T47D (cell line): ENCODE measurements at places on chromosomes 5 and 9.

GRCh38 chr5:7667216-7667767 is 183.6 kb downstream of the CFAP90 start:
- no peak for DNase-seq

GRCh38 chr5:15887093-15887492 is 292.5 kb downstream of the MARCHF11 start:
- no peak for DNase-seq

GRCh38 chr9:68919661-68920060 is 94.3 kb downstream of the PRKACG start:
- DNase-seq, result no peak

GRCh38 chr9:27184556-27185351 is 75.7 kb downstream of the TEK start:
- DNase-seq, result no peak

DNA sequence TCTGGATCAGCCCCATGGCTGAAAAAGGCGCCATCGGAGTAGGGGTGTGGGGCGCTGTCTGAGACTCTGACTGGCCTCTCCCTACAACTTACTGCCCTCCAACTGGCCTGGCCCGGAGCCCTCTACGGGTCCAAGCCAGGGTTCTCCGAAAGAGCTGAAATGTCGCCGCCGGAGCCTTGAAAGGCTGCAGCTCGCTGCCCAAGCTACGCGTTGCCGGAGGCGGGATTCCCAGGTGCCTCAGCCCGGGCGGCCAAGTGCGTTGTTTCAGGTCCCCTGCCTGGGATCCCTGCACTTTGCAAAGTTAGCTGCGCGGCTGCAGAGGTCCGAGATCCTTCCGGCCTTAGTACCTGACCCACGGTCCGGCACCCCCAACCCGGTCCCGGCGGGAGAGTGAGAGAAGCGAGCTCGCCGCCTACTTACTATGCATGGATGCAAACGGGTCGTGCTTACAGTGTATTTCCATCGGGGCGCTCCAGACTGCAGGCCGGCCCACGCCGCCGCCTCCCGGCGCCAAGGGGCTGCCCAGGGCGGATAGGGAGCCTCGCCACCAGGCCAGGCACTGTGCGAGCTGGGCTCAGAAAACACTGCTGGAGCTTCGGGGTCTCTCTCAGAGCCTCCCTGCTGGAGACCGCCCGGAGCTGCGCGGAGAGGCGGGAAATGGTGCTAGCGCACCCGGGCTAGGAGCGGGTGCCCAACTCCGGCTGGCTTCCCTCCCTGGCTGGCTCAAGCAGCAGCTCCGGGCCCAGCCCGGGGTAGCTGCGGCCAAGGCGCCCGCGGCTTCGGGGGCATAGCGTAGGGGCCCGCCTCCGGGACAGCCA is 7.7 kb downstream of the PAX5 start:
- peak; percentile 6 for DNase-seq

DNA sequence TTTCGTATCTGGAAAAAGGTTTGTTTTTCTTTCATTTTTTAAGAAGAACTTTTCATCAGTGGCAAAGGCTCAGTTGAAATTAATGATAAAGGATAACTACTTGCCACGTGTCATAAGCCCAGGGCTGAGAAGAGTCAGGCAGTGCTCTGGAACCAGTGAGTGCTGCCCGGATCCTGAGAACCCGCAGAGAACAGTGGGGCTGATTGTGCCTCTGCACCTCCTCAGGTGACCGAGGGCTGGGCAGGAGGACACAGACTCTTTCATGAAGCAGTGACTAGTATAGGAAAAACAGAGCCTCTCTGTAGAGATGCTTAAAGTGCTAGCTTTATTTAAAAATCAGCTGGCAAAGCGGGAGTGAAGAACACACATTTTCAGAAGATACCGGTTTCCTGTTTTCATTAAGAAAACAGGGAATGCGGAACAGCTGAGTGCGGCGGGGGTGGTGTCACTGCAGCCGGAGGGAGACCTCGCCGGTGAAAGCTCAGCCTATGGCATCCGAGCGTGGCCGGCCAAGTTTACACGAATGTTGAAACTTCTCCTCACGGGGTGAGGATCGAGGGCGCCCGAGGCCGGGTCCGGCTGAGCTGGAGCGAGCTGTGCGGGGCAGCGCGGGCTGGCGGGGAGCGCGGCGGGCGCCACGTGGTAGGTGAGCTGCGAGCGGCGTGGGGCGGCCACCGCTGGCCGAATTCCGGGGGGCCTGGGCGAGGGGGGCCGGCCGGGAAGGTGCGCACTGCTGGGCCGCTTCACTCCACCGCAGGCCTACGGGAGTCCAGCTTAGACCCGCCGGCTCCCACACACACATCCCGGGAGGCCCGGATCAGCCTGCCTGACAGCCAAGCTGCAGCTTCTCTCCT is 134.7 kb upstream of the DMRT1 start:
- DNase-seq, result peak; percentile 61

- DNase-seq, result no peak
Observed at GRCh38 chr5:126461838-126462237, 38.6 kb downstream of the GRAMD2B start.

- no peak for DNase-seq
Observed at GRCh38 chr5:160152287-160152686, 33.0 kb upstream of the PWWP2A start.

DNA sequence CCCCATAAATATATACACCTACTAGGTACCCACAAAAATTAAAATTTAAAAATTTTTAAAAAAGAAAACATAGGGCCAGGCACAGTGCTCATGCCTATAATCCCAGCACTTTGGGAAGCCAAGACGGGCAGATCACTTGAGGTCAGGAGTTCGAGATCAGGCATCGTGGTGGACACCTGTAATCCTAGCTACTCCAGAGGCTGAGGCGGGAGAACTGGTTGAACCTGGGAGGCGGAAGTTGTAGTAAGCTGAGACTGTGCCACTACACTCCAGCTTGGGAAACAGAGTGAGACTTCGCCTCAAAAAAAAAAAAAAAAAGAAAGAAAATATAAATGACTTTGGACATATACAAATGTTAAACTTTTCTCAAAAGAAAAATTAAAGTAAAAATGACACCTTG is 33.3 kb upstream of the RNF38 start:
- DNase-seq, result peak; percentile 84
